ENCODE measurements at places on chromosomes 11 and 22.

DNA sequence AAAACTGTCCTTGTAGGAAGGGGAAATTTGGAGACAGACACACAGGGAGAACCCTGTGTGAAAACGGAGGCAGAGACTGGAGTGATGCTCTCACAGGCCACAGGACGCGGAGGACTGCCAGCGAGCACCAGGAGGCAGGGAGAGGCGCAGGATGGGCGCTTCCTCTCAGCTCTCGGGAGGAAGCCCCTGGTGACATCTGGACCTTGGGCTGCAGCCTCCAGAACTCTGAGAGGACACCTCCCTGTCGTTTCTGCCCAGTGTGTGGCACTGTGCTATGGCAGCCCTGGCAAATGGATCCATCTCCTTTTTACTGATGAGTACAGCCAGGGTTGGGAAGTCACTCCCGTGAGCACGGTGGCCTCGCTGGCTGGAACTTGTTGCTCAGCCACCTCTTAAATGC is 73.9 kb downstream of the LRRC32 start:
- no peak for DNase-seq

- DNase-seq, result no peak
Observed at GRCh38 chr11:57905439-57905838, 118.2 kb upstream of the OR9Q1 start.

DNA sequence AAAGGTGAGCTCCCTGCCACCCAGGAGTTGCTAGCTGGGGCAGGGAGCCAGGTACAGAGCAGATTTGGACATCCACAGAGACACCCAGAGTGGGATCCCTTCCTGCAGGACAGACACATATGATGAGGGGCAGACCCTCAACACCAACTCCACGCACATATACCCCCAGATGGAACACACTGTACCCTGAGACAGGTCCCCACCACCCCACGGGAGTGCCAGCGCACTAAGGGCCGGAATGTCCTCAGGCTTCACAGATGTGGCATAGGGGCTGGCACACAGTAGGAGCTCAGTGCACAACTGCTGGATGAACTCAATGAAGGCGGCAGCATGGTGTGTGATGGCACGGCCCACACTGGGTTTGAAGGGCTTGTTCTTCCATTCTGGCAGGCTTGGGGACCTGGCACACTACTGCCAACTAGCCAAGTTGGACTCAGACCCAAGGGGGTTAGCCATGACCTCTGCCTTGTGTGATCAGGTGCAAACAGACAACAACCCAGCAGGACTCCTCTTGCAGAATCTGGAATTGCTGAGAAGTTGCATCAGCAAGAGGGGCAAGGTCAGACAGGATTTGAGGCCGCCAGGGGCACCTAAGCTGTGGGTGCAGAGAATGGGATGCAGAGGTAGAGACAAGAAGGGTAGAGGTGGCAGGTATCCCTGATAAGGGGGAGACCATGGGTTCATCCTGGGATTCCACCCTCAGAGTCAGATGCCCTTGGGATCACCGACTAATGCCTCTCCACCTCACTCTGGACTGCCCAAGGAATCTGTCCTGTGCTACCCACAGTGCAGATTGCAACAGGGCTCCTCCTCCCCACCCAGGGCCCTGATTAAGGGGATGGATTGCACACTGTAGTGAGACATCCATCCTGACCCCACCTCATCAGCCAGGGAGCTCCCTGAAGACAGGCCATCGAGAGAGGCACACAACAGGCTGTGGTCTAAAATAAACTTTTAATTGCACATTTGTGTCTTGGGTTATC is 2.4 kb downstream of the C22orf15 start:
- no peak for DNase-seq

GRCh38 chr11:129947474-129947873 is 52.1 kb upstream of the NFRKB start:
- DNase-seq, result no peak

DNA sequence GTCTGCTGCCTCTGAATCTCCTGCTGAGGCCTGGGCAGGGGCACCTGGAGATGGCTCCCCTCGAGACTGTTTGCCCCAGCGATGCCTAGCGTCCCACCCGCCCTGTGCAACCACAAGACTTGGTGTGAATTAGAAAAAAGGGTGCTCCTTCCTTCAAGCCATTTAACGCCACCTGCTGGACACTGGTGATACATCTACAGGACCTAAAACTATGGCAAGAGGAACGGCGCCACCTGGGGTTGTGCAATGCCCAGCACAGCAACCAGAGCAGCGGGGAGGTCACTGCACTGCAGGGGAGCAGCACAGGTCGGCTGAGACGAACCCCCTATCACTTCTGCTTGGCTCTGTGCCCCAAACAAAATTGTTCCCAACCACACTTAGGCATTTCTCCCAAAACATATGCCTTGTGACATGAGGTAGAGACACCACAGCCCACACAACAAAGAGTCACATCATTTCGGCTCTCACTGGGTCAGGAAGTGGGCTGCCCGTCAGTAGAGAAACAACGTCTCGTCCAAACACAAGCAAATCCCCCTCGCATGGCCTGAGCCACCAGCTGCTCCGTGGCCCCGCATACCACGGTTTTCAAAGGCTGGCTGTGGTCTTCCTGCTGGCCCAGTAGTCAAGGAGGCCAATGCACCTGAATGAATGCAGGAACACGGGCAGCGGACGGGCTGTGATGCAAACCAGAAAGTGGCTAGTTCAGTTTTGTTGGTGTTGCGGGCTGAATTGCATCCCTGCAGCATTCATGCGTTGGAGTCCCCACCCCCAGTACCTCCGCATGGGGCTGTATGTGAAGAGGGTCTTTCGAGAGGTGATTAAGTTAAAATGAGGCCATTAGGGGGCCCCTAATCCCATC is 171.9 kb downstream of the SHANK2 start:
- DNase-seq, result no peak

DNA sequence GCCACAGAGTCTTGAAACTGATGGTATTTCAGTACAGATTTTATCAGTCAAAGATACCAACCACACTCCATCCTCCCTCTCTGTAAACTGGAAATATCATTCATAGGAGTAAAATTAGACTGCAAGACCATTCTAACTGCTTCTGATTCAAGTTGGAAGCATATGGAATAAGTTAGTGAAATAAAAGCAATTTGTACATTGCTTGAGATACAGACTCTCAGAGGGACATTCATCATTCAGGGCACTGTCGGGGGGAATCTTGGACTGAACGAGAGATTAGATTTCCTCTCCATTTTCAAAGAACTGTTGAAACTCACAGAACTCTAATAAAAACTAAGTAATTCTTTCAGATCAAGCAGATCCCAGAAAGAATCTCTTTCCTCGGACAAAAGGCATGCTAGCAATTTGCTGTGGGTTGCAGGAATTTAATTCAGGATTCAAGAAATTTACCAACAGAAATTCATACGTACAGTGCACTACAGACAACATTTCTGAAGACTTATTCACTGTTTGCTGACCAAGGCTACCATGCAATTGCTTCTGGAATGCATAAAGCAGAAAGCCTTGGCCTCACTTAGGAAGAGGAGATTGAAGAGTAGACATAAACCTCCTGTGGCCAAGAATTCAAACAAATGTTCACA is 34.1 kb downstream of the PAMR1 start:
- no peak for DNase-seq

- DNase-seq, result peak; percentile 86
Observed at GRCh38 chr11:8871171-8871775, 39.7 kb upstream of the AKIP1 start.

GRCh38 chr11:84922836-84923235 is 704.3 kb downstream of the DLG2 start:
- DNase-seq, result no peak

- no peak for DNase-seq
Observed at GRCh38 chr11:80349997-80350396, 909.2 kb upstream of the TENM4 start.

GRCh38 chr11:36390963-36391471 is 94.9 kb downstream of the PRR5L start:
- no peak for DNase-seq

DNA sequence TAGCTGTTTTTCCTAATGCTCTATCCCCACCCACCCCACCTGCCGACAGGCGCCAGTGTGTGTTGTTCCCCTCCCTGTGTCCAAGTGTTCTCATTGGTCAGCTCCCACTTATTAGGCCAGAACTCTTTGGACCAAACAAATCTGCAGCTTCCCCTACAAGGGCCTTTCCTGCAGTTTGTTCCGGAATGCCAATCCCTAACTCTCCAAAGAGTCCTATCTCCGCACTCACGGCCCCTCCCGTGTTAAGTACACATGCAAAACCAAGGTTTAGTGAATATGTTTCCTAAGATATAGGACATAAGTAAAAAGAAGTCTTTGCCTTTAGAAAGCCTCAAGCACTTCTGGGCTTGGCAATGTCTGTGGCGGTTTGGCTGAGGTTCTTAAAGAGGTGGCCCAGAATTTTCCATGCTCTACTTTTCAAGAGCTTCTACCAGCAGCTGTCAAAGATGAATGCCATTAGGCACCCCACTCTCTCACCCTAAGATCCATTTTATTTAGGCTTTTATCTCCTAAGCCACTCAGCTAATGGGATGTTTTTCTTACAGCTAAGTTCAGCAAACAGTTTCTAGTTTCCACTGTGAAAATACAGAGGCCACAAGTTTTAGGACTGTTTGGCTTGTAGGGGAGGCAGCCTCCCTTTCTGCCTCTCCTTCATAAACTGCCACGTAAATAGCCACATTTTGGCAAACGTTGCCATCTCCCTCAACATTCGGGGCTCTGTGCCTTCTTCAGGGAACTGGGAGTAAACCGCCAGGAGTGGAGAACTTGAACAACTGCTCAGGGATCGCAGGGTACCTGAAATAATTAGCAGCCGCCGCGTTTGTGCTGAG is 1.6 kb downstream of the CD59 start:
- no peak for DNase-seq

DNA sequence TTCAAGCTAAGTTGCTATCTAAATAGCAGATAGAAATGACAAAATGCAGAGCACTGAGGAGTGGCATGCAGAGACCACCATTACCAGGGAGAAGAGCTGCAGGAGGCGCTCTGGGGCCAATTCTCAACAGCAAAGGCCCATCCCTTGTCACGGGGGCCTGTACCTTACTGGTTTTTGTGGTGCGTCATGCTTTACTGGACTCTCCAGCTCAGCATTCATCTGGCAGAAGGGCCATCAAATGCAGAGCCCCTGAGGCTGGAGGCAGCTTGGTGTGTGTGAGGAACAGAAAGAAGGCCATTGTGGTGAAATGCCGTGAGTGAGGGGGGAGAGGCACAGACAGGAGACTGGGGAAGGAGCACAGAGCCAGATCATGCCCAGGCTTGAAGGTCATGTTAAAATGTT is 56.5 kb upstream of the NAV2 start:
- DNase-seq, result no peak

DNA sequence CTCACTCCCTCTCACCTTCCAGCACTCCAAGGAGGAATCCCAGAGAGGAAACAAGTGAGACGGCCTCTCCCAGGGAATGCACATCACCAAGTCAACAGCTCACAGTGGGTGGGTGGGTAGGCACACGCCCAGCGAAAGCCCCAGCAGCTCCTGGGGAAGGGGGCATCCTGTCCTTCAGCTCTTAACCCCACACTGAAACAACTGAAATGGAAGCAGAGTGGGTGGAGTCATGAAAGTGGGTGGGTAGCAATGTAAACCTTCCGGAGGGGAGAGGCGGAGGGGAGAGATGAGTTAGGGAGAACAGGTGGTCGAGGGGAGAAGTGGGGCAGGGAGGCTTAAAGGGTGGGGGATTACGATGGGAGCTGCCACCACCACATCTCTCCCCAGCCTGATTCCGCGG is 5.4 kb downstream of the MCHR1 start:
- no peak for DNase-seq

- DNase-seq, result peak; percentile 37
Observed at GRCh38 chr11:131889146-131889577, 518.7 kb downstream of the NTM start.

DNA sequence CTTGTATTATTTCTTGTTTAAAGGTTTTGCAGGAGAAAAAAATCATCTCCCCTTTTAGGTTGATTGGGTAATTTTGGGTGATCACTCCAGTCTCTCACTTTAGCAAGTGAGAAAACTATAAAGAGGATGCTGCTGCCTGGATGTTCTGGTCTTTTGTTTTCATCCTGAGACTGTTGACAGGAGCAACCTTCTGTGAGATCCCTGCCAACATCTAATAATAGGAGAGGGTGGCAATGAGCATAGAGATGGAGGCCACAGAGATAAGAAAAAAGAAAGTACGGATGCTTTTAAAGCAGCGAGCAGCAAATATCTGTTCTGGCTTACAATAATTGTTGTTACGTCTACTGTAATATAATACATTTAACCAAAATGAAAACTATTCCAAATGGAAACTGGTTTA is 293.6 kb upstream of the MTNR1B start:
- no peak for DNase-seq

- DNase-seq, result no peak
Observed at GRCh38 chr11:1335811-1336761, 26.7 kb upstream of the TOLLIP start.

DNA sequence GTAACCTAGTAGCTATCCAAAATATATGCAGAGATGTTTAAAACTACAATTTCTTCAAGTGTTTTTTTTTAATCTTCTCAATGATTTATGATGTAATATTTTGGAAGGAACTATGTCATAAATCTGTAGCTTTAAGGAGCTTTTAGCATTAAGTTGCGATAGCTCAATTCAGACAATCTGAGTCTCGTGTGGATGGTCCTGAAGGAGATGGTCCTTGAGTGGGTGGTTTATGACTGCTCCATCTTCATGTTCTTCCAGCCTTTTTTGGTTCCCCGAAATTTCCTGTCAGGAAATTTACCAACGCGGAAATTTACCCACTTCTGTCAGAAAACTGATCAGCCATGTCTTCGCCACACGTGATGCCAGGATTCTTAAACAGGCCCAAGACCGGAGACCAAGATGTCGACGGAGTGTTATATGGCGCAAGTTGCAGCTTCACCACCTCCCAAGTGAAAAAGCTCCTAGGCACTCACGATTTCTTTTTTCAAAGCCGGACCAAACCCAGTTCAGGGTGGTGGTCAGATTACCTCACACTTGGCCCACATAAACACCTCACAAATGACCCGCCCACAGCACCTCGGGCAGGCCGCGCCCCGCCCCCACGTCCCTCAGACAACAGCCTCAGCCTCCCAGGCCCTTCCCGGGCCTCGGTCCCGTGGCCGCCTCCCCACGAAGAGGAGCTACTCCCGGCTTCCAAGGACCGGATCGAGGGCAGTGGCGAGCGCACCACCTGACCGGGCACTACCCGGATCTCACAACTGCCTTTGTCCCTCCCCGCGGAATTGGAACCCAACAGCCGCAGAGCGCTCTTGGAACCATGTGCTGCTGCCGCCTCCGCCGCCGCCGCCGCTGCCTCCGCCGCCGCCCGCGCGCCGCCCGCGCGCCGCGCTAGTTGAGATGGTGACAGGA is at the start of gene MORC2:
TSS of gene MORC2 (minus strand) at position 760 of the 909 bp plus-strand sequence. CDS start 885 bp downstream, outside the sequence.
- DNase-seq, result no peak

DNA sequence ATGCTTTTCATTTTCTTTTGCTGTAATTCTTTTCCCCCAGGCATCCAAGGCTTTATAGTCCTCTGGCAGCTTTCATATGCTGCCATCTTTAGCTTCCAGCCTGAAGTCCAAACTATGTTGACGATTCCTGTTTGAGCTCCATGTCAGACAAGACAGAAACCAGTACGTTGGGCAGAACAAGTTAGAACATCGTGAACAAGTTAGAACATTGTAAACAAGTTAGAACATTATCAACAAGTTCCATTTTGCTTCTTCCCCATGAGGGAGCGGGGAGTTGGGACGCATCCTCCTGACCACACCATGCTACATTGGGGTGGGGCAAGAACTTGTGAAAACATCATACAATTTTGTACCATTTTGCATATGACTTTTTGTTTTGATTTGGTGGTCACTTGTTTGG is 23.9 kb downstream of the GLB1L2 start:
- no peak for DNase-seq

- DNase-seq, result no peak
Observed at GRCh38 chr11:43508511-43508918, 149.8 kb downstream of the TTC17 start.
